Aorta (tissue), 5 donors: ENCODE measurements at places on chromosomes 7 and 10.

GRCh38 chr7:71705901-71706596, 574.1 kb downstream of the GALNT17 start:
- no peak overlapping the region for H3K27ac ChIP-seq
- H3K4me1 ChIP-seq: no peaks in the 10 kb centered on the region
- no peak overlapping the region for H3K4me3 ChIP-seq

DNA sequence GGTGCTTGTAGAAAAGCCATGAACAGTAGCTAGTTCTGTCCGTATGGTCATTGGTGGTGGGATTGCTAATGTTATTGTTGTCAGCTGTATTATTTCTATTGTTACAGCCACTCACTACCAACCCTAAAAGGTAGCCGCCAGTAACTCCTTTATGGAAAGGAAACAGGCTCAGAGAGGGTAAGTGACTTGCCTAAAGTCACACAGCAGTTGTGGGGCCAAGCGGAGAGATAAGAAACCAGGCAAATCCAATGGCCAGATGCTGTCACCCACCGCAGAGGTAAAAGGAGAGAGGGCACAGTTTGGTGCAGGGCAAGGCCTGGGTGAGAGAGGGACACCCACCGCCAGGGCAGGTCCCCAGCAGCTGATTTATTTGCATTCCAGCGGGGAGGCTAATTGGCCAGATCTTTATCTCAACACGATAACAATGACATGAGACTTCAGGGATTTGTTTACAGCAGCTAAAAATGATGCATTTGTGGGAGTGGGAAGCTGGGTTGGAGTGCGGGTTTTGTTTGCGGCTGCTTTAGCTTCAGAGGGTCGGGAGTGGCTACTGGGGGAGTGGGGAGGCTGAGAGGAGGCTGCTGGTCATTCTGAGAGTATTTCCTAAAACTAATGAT, 8.6 kb upstream of the NKX2-3 start:
- H3K36me3 ChIP-seq: no peaks in the 10 kb centered on the region
- no peak overlapping the region for H3K4me3 ChIP-seq
- DNase-seq: no peak
- no peak overlapping the region for H3K27ac ChIP-seq

DNA sequence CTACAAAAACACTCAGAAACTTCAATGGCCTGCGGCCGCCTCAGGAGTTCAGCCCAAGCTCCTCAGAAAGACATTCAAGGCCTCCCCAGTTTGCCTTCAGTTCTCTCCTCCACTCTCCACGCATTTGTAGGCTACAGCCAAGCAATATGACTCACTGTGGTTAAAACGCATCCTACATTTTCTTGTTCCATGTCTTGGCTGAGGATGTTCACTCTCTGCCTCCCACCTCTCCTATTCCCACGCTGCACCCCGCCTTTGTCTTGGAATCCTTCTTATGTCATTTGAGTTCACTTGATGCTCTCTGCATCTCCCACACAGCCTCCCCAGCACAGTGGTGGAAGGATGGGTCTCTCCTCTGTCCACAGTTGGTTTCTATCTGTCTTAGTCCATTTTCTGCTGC, 184.8 kb downstream of the NPSR1 start:
- no peaks in the 10 kb centered on the region for H3K4me1 ChIP-seq
- H3K4me3 ChIP-seq: no peak overlapping the region
- H3K36me3 ChIP-seq: no peaks in the 10 kb centered on the region

DNA sequence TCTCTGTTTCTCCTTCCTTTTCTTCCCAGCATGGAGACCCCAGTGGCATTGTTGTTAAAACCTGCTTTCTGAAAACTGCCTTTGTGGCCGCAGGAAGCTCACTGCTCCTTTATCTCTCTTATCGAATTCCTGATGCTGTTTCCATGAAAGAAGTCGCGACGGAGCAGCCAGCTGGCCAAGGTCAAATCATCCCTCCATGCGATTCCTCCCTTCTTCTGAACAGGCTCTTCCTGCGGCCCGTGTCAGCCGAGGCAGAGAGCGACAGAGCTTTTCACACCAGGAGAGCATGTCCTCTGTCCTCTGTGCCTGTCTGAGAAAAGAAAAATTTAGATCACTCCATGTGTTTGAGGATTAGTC, 242.1 kb upstream of the PITRM1 start:
- H3K27me3 ChIP-seq: no peaks in the 10 kb centered on the region
- H3K4me1 ChIP-seq: no peaks in the 10 kb centered on the region
- H3K36me3 ChIP-seq: no peaks in the 10 kb centered on the region

DNA sequence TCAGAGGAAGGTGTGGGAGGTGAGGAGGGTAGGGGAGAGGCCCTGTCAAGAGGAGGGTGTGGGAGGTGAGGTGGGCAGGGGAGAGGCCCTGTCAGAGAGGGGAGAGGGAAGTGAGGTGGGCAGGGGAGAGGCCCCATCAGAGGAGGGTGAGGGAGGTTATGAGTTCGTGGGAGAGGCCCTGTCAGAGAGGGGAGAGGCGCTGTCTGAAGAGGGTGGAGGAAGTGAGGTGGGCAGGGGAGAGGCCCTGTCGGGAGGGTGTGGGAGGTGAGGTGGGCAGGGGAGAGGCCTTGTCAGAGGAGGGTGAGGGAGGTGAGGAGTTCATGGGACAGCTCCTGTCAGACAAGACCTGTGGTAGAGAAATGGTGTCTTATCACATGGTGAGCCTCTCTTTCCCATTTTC, 74.4 kb downstream of the INPP5A start:
- no peaks in the 10 kb centered on the region for H3K36me3 ChIP-seq
- no peaks in the 10 kb centered on the region for H3K27me3 ChIP-seq
- no peak for DNase-seq
- no peaks in the 10 kb centered on the region for H3K4me1 ChIP-seq
- no peak overlapping the region for H3K27ac ChIP-seq
- no peak overlapping the region for H3K4me3 ChIP-seq

DNA sequence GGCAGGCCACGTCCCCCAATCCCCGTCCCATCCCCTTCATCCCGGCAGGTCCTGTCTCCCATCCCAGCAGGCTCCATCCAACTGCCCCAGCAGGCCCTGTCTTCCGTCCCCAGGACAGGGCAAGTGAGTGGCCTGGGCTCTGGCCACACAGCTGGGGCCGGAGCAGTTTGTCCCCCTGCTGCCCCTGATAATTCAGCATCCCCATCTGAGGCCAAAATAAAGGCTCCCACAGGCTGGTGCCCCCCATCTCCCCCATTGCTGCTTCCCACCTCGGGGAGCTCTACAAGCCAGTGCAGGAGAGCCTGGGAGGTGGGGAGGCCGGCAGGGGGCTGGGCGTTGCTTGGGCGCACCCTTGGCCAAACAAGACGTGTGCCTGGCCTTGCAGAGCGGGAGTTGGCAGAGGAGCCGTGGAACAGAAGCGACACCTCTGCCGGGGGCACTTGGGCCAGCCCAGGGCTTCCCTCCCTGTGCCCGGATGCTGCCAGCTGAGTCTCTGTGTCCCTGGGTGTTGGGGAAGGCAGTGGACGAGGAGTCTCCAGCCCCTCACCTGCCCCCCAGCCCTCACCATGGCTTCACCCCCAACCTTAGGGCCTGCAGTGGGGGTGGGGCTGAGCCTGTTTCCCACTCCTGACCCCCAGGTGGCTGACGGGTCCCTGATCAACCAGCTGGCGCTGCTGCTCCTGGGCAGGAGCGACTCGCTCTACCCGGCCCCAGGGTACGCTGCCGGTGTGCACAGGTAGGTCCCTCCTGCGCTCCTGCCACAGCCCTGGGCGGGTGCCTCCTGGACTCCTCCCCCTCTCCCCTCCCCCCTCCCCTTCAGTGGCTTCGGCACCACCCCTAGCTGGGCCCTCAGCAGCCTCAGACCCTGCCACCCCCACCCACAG, 14.0 kb downstream of the AP5Z1 start:
- DNase-seq: no peak
- H3K36me3 ChIP-seq: peaks cover 14% of the 10 kb centered on the region
- no peaks in the 10 kb centered on the region for H3K27me3 ChIP-seq
- H3K4me3 ChIP-seq: no peak overlapping the region

DNA sequence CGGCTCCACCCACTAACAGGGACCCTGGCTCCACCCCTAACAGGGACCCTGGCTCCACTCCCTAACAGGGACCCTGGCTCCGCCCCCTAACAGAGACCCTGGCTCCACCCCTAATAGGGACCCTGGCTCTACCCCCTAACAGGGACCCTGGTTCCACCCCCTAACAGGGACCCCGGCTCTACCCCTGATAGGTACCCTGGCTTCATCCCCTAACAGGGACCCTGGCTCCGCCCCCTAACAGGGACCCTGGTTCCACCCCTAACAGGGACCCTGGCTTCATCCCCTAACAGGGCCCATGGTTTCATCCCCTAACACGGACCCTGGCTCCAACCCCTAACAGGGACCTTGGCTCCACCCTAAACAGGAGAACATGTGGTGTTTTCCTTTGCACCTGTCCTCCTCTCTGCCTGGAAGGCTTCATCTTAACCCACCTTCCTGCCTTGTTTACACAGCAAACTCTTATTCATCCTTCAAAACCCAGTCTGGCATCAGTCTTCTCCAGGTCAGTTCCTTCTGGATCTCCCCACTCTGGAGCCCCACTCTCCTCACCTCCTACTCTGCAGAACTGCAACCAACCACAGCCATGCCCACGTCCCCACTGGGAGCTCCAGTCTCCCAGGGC, 58.0 kb downstream of the CHST15 start:
- no peaks in the 10 kb centered on the region for H3K4me1 ChIP-seq
- H3K4me3 ChIP-seq: no peak overlapping the region
- no peaks in the 10 kb centered on the region for H3K27me3 ChIP-seq
- peak; percentile 17 for DNase-seq

- H3K4me1 ChIP-seq: no peaks in the 10 kb centered on the region
- H3K27me3 ChIP-seq: no peaks in the 10 kb centered on the region
- H3K36me3 ChIP-seq: no peaks in the 10 kb centered on the region
- no peak for DNase-seq
- H3K27ac ChIP-seq: no peak overlapping the region
Measured at GRCh38 chr7:151415375-151416105, 5.7 kb upstream of the WDR86 start.

- H3K4me1 ChIP-seq: peaks cover 6% of the 10 kb centered on the region
- no peak overlapping the region for H3K4me3 ChIP-seq
- no peak overlapping the region for H3K27ac ChIP-seq
- H3K36me3 ChIP-seq: no peaks in the 10 kb centered on the region
- DNase-seq: no peak
Measured at GRCh38 chr7:3370068-3370830, 69.2 kb downstream of the SDK1 start.
